ENCODE measurements at places on chromosomes 13 and 19. TPM values are rescaled to one million over a fixed set of nuclear protein-coding genes. Genes with fewer than 3 reads are reported as not detected.

DNA sequence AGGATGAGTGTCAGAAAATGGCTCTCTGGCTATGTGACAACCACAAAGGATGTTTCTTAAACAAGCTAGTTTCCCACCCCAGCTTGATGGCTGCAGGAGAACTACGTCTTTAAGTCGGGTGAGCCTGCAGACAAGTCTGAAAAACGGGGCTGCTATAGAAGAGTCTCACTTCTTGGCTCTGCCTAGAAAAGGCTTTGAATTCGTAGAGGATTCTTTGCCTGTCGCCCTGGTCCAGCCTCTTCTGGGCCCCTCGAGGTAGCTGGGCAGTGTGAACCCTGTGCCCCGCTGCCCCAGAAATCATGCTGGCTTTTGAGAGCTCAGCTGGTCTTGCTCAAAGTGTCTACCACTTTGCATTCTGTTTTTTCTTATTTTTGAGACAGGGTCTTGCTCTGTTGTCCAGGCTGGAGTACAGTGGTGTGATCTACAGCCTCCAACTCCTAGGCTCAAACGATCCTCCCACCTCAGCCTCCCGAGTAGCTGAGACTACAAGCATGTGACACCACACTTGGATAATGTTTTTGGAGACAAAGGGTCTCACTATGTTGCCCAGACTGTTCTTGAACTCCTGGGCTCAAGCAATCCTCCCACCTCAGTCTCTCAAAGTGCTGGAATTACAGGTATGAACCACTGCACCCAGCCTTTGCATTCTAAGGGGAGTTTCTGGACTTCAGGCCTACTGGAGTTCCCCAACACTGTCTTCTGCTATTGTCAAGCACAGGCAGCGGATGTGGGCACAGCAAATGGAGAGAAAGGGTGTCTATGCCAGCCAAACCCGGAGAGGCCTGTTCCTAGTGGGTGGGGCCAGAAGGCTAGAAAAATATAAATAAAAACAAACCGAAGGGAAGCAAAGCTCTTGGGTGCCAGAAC lies 6.5 kb downstream of the CEBPA start:
- peaks cover 28% of the 10 kb centered on the region for H3K27me3 ChIP-seq
- H3K36me3 ChIP-seq: no peaks in the 10 kb centered on the region
- DNase-seq: no peak
- no peaks in the 10 kb centered on the region for H3K4me1 ChIP-seq
- no peak overlapping the region for H3K4me3 ChIP-seq

GRCh38 chr13:81487151-81487550 lies 1146.2 kb upstream of the SPRY2 start:
- H3K27me3 ChIP-seq: peaks cover 5% of the 10 kb centered on the region
- no peak for DNase-seq
- H3K4me3 ChIP-seq: no peak overlapping the region
- no peak overlapping the region for H3K27ac ChIP-seq

KIR3DL2 gene
- total RNA-seq: not detected

DNA sequence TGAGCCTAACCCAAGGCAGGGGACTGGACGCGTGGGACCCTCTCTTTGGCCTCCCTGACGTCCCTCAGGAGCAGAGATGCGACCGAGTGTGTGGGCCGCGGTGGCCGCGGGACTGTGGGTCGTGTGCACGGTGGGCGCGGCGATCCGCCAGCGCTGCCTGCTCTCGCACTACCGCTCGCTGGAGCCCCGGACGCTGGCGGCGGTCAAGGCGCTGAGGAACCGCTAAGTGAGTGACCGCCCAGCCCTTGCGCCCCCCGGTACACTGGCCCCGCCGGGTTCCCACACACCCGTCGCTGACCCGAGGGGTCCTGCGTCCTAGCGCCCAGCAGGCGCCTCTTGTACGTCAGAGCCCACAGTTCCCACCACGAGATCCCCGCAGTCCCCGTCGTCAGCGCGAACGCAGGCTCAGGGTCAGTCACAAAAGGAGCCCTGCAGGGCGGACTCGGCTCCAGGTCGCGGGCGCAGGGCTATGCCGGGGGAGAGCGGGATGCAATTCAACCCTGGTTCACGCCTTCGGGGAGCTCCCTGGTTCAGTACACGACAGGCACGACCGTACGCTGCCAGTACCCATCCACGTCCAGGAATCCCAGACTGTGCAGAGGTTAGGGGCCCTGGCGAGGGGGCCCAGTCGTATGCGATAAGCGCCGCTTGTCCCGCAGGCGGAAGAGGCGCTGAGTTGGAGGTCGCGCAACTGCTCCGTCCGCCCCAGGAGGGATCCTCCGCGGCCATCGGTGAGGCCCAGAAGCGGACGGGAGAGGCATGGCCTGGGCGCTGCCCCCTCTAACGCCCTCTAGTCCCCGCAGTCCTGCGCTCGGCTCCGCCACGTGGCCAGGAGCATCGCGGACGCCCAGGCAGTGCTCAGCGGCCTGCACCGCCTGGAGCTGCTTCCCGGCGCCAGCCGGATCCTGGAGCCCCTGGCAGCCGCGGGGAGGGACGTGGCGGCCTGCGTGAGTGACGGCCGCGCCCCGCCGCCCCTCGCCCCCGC lies 3.6 kb upstream of the IFNL2 start:
- DNase-seq: no peak
- no peak overlapping the region for H3K4me3 ChIP-seq
- H3K27ac ChIP-seq: no peak overlapping the region
- peaks cover 53% of the 10 kb centered on the region for H3K27me3 ChIP-seq

- no peak overlapping the region for H3K4me3 ChIP-seq
- no peak for DNase-seq
- H3K27ac ChIP-seq: no peak overlapping the region
- H3K4me1 ChIP-seq: no peaks in the 10 kb centered on the region
- H3K36me3 ChIP-seq: peaks cover 5% of the 10 kb centered on the region
- no peaks in the 10 kb centered on the region for H3K27me3 ChIP-seq
These were observed 42.1 kb downstream of the RHPN2 start for GRCh38 chr19:33022472-33023116.
